ENCODE measurements at places on chromosomes 16 and 17.

- no peak for DNase-seq
These were observed 4.3 kb downstream of the CEP131 start for GRCh38 chr17:81218459-81218858.

GRCh38 chr17:11928436-11928835 lies 68.8 kb downstream of the ZNF18 start:
- no peak for DNase-seq

- DNase-seq, result no peak
These were observed 12.2 kb downstream of the HSF5 start for GRCh38 chr17:58475985-58476384.

- no peak for DNase-seq
These were observed 64.1 kb downstream of the SPACA3 start for GRCh38 chr17:33055746-33056145.

DNA sequence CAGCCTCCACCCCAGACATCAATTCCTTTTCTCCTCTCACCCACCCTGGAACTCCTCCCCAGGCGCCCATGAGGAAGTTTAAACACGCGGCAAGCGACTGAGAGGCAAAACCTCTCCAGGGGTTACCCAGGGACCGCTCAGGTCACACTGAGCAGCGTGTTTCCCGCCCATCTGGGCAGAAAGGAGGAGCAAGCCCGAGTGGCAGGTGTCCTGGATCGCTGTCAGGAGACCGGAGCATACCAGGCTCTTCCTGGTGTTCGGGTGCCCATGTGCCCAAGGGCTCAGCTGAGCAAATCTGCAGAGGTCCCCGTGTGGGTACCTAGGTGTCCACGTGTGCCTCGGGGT lies 491 bp downstream of the SLC25A19 start:
- peak; percentile 33 for DNase-seq

DNA sequence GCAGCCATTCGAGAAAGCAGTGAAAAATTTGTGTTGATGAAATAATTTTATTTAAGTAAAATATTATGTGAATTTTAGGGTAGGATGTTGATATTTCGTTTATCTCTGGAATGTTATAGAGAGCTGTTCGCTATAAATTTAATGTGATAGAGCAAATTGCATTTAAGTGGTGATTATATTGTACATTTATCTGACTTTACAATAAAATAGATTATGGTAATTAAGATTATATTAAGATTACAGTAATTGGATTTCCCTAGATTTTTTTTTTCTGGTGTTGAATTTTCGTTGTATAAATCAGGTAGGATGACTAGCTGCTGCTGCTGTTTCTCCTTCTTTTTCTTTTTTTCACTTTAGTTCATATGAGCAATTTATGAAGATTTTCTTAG lies 71.0 kb downstream of the AATF start:
- no peak for DNase-seq

DNA sequence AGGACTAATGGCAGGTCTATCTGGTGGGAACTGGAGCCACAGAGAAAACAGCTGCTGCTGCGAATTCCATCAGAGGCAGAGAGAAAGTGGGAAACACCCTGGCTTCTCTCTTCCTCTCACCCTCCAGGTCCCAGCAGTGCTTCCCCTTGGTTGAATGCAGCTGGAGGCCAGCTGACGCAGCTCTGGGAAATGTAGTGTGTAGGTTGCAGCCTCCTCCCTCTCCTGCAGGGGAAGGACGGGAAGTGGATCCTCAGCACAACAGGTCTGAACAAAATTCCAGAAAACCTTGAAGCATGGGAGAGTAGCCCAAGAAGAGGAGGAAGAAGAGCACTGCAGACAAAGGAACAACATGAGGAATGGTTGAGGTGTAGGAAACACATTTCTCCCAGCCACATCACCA lies 67.8 kb upstream of the MMP2 start:
- DNase-seq, result no peak

- DNase-seq, result no peak
These were observed 22.3 kb downstream of the AOC3 start for GRCh38 chr17:42873315-42873714.

DNA sequence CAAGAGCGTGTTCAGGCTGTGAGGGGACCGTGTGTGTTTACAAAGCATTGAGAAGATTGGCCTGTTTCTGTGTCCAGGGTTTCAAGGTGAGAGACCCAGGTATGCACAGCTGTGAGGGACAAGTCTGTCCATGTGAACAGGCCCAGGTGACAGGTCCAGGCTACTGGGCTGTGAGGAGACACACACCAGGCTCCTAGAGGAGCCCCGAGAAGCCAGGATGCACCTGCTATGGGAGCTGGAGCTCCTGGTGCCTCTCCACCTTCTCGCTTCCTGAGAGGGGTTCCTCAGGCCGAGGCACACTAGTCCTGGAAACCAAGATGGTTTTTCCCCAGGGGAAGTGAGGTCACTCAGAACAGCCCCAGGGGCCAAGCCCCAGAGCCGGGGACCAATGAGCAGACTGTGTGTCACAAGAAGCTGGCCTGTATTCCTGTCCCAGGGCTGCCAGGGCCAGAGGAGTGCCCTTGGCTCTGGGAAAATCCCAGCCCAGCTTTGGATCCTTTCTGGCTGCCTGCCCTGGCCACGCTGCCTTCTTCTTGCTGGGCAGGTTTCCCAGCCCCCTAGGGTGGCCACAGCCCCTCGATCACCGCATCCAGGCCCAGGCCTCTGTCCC lies 153.4 kb upstream of the PLCG2 start:
- no peak for DNase-seq

DNA sequence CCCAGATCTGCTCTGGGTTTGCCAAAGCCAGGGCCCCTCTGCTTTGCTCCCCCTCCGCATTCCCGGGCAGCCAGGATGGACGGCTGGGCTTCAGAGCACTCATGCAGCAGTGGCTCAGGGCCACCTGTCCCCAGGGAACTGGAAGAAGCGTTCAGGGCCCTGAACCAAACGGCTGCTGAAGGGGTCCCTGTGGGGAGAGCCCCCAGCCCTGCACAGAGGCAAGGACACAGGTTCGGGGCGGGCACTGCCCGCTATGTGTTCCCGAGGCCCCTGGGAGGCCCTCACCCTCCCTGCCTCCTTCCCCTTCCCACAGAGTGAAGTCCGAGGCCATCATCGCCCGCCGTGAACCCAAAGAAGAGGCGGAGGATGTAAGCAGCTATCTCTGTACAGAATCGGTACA lies 10.4 kb downstream of the NME3 start:
- no peak for DNase-seq

- DNase-seq, result no peak
These were observed 25.6 kb upstream of the RMI2 start for GRCh38 chr16:11319529-11320146.

- DNase-seq, result no peak
These were observed 9.5 kb downstream of the HSD17B2 start for GRCh38 chr16:82044585-82044911.

GRCh38 chr17:58174871-58175270 lies 8.1 kb downstream of the OR4D2 start:
- no peak for DNase-seq

- DNase-seq, result no peak
These were observed 5.7 kb upstream of the ADAP2 start for GRCh38 chr17:30915833-30916611.

DNA sequence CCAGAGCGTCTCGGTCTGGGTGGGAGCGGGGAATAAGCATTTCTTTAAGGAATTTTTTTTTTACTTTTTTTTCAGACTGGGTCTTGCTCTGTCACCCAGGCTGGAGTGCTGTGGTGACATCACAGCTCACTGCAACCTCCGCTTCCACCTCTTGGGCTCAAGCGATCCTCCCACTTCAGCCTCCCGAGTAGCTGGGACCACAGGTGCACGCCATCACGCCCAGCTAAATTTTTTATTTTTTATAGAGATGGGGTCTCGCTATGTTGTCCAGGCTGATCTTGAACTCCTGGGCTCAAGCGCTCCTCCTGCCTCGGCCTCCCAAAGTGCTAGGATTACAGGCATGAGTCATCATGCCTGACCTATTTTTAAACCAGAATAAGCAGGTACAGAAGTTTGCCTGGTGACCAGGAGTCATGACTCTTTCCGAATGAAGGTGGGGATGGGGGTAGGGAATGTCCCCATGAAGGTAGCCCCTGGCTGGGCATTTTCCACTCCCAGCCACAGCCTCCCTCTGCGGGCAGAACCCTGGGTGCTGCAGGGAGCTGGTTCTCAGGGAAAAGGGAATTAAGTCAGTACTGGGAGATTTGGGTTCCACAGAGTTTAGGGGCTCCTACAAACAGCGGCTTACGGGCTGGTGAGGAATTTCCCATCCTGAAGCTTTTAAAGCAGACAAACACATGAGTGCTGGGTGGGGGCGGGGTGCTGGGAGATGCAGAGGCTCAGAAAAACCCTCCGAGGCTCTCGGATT lies 48.3 kb downstream of the TBC1D16 start:
- DNase-seq, result no peak

GRCh38 chr17:74633326-74633725 lies 9.8 kb upstream of the CD300E start:
- DNase-seq, result no peak

DNA sequence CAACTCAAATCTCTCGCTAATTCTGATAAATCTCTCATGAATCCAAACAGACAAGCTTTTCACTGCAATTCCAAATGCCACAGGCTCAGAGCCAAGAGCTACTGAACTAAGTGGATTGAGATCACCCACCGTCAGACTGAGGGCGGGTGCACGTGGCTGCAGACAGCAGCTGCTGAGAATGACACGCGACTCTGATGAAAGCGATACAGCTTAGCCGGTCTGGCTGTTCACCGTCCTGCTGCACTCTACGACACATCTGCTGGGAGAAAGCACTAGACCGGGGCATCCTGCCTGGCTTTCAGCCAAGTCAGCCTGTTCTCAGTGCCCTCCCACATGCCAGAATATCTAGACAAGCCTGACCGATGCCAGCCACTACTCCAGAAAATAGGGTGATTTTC lies 42.6 kb downstream of the KLHDC4 start:
- no peak for DNase-seq

DNA sequence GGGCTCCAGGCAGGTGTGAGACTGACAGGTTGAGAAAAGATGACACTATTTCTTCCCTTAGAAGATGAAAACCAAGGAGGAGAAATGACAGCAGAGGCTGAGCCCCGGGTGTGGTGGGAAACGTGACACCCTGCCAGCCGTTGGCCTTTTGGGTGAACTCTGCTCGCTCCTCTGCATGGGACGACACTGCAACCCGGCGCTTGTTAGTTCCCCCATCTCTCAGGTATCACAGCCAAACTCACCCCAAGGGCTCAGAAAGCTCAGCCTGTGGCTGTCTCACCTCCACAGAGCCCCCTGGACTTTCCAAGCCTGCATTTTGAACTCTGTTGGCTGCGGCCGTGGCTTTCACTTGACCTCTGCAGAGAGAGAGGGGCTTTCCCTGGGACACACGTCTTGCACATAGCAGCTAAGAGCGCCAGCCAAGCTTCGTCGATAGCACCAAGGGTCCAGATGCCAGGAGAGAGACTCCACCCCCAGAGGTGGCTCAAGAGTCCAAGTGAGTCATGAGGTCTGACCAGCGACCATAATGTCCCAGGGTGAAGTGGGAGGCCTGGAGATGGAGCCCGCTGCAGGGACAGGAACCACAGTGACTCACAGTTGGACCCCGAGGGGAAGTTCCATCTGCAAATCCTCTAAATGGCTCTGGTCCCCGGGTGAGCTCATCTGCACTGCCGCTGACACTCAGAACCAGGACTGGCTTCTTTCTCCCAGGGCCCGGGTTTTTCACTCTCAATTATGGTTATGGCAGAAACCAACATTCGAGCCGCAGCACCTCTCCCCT lies 301.9 kb downstream of the SOX9 start:
- peak; percentile 3 for DNase-seq

- no peak for DNase-seq
These were observed 458.0 kb downstream of the KIF2B start for GRCh38 chr17:54280741-54281140.

DNA sequence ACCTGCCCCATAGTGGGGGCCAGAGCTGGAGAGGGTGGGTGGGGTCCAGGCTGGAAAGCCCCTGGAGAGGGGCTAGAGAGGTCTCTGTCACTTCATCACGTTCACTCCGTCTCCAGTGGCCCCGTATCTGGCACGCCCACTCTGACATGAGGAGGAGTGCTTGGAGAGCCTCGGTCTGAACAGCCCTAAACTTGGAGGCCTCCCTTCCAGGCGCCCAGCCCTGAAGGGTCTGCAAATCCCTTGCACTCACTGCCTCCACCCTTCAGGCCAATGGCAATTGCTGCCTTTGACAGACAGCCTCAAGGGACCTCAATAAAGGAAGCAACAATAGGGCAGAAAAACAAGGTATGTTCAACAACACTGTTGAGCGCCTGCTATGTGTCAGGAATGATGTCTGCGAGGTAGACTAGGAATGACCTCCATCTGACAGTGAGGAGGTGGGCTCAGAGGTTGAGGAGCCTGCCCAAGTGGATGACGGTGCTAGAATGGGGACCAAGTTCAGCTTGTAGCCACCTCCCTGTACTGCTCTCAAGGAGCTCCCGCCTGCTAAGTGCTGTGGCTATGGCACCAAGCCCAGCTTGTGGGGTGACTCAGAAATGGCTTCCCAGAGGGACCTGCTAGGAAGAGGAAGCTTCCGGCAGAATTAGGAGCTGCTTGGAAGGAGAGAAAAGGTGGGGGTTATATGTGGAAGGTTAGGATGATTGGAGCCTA lies 2.9 kb upstream of the EPX start:
- DNase-seq, result no peak

DNA sequence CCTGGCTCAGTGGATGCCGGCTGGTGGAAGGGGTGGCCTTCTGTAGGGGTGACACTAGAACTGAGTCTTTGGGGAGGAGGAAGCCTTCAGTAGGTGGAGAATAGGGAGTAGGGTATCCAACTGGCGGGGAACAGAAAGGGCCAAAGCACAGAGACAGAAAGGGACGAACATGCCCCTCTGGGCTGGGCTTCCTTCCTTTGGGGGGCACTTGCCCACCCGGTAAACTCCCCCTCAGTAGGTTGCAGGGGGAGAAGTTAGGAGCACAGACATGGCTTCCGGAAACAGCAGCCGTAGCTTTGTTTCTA lies 774 bp downstream of the ENGASE start:
- peak; percentile 21 for DNase-seq

DNA sequence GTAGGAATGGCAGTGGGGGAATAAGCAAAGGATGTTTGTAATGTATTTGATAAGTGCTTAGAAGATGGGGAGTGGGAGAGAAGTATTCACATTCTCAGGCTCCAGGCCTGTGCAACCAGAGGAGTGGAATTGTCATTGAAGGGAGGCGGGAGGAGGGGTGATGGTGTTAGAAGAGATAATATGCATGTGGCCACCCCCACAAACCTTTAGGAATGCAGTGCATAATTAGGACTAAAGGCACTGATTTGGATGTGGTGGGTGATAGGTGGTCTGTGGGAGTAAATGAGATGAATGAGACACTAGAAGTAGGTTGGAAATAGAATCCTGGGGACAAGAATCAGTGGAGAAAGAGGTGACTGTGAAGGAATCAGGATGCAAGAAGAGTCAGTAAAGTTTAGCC lies 27.1 kb downstream of the UTP18 start:
- no peak for DNase-seq

GRCh38 chr17:79803997-79804855 lies 7.3 kb upstream of the CBX8 start:
- DNase-seq, result peak; percentile 62

- peak; percentile 65 for DNase-seq
These were observed 46.8 kb downstream of the HIC1 start for GRCh38 chr17:2101448-2102257.
